ENCODE measurements at places on chromosomes 1 and 21.

GRCh38 chr1:151980287-151981177, 13.1 kb downstream of the S100A10 start:
- DNase-seq, result no peak

- no peak for DNase-seq
Measured at GRCh38 chr1:58264462-58264861, 282.1 kb downstream of the OMA1 start.

DNA sequence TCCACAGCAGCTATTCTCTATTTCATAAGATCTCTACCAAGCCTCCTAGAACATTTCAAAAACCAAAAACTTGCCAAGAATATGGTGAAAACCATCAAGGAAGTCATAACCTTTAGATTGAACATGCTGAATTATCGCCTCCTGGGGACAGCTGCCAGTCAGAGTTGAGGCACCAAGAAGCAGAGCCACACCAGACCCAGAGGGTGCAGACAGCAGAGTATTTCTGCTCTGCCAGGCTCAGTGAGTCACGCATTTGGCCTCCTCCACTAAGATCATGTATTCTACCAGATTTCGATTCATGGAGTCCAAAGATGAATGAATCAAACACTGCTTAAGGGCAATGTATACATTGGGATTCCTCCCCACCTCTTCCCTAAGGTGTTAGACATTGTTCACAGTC, 2.1 kb downstream of the F3 start:
- no peak for DNase-seq

- no peak for DNase-seq
Measured at GRCh38 chr1:9746651-9747050, 77.1 kb downstream of the CLSTN1 start.

GRCh38 chr1:201226178-201226514, 35.5 kb downstream of the IGFN1 start:
- no peak for DNase-seq

- no peak for DNase-seq
Measured at GRCh38 chr1:1344655-1345361, 4.4 kb downstream of the DVL1 start.

- DNase-seq, result no peak
Measured at GRCh38 chr1:7616953-7617352, 154.1 kb upstream of the VAMP3 start.

DNA sequence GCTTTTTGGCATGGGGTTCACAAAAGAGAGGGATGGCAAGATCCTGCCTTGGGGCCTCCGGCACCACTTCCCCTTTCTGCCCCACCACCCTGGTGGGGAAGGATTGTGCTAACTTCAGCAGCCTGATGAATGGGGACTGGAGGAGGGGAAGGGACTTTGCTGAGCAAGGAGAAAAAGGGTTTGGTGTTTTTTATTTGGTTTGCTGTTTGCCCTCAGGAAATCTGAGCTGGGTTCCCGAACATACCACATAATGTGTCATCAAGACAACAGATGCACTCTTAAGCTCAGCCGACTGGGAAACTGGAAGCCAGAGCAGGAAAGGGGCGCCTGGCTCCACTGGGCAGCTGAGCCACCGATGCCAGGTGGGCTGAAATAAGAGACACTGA, 19.8 kb downstream of the OLFML2B start:
- no peak for DNase-seq

DNA sequence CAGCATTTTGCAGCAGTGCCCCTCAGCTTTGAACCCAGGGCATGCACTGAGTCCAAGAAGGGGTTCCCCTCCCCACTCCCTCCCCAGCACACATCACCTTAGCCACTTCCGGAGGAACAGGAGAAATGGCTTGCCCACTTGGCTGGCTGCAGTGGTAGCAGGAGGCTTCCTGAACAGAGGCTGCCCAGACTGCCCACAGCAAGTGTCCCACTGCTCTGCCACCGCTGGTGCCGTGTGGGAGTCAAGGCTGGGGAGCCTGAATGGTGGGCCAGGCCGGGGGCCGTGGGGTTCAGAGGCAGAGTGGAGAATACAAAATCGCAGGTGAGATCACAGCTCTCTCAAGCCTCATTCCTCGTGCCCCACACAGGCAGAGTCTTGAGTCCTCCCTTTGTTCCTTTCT, 34.5 kb downstream of the CD247 start:
- DNase-seq, result no peak

- DNase-seq, result no peak
Measured at GRCh38 chr1:160410406-160411005, 10.1 kb downstream of the VANGL2 start.

DNA sequence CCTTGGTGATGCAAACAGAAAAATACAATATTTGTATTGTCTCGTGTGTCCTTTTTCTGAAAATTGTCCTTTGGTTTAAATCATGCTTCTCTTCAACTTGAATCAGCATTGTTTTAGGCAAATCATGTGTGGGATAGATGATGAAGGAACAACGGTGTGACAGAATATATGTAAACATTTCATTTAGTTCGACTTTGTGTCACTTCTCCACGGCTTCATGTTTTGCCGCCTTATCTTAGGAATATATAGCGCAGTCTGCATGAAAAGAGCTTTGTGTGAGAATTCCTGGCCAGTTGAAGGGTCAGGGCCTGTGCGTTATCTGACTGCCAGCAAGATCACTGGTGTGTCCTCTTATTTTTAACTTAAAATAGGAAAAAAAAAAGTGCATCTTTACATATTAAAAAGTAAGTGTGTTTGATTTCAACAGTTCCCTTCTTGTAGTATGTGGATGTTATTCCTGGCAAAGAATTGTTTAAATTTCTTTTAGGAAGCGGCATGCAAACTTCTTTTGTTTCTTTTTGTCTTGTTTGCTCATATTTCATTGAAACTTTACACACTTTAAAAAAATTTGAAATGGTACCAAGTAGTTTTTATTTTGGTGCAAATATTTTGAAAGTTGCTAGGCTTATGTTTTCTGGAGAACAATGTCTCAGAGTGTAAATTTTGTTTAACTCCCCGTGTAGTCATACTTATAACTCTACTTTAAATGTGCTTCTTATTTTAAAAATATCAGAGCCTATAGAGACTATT, 465.2 kb downstream of the USP25 start:
- DNase-seq, result no peak

- no peak for DNase-seq
Measured at GRCh38 chr1:97071173-97071572, 349.6 kb downstream of the PTBP2 start.

DNA sequence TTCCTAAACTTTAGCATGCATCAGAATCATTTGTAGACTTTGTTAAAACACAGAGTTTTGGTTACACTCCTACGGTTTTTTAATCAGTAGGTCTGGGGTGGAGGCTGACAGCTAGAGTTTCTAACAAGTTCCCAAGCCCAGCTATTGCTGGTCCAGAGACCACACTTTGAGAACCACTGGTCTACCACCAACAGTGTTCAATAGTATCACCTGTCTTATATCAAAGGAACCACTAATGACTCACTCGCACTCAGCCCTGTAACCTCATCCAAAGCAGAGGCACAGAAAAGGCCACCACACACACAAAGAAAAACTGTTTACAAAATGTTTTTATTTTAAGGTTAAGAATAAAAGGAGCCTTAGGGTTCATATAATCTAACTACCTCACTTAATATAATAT, 68.7 kb downstream of the HIVEP3 start:
- no peak for DNase-seq

DNA sequence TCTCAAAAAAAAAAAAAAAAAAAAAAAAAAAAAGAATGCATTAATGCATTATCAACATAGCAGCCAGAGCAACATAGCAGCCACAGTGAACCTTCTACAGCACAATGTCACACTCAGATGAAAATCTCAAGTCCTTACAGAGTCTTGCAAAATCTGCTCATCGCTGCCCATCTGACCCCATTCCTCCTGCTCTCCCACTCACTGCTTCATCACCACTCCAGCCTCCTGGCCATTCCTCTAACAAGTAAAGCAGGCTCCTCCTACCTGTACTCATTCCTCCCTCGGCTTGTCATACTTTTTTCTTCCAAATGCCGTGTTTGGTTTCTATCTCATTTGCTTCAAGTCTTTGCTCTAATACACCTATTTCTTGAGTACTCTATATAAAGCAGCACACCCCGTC, 29.5 kb downstream of the BRINP2 start:
- DNase-seq, result no peak

DNA sequence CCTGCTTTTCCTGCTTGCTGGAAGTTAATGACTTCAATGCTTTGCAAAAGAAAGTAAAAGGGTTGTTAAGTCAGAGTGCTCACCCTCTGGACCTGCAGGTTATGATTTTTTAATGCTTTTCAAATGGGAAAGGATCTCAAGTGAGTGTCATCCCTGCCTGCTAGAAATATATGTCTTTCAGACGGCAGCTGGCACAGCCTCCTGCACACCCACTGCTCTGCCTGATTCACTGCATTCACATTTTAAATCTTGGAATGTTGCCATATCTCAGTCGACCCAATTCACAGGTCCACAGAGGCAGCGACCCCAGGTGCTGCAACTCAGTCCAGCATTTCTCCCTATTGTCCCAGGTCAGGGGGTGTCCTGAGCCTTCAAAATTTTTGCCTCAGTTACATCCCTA, 10.7 kb downstream of the DUSP23 start:
- no peak for DNase-seq

GRCh38 chr1:118039170-118039569, 109.6 kb downstream of the WDR3 start:
- no peak for DNase-seq

- no peak for DNase-seq
Measured at GRCh38 chr1:46193984-46194570, 4.2 kb downstream of the POMGNT1 start.

- DNase-seq, result no peak
Measured at GRCh38 chr1:95561346-95561745, 327.3 kb downstream of the RWDD3 start.

DNA sequence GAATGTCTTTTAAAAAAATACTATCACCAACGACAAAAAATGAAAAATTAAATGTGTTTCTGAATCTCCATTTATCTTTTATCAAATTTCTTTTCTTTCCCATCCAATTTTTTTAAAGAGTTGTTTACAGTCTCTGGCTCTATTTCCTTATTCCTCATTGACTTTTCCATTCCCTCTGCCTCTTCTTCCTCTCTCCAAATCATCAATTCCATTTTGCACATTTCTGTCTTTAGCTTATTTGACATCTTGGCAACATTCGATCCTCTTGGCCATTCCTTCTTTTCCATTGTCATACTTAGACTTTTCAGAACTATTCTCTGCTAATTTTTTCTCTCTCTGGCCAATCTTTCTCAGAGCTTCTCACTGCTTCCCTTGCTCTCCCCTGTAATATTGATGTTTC, 497.6 kb downstream of the PLPP3 start:
- DNase-seq, result no peak

GRCh38 chr1:188372821-188373220, 1544.1 kb downstream of the PLA2G4A start:
- no peak for DNase-seq

DNA sequence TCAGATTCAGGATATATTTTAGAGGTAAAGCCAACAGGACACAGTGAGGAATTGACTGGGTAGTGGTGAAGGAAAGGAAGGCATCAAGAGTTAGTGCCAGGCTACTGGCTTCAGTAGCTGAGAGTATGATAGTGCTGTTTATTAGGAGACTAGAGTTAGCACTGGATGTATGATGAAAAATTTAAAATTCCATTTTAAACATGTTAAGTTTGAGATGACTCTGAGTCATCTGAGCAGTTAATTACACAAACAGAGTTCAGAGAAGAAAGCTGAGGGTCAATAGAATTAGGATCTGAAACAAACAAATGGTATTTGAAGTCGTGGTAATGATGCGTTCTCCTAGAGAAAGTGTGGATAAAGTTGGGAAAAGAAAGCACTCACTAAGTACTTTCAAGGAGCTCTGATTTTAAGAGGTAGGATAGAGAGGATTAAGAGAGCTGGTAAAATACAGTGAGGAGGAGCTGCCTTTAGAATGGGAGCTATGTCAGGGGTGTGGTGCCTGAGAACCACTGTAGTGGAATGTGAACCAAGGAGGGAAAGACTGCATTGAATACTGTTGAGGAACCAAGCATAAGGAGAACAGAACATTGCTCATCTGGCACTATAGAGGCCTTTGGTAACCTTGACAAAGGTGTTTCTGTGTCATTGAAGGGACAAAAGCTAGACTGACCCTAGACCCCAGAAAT, 21.7 kb upstream of the SHCBP1L start:
- no peak for DNase-seq

- no peak for DNase-seq
Measured at GRCh38 chr1:98210064-98210463, 289.2 kb upstream of the DPYD start.

- no peak for DNase-seq
Measured at GRCh38 chr1:232274236-232274855, 355.6 kb downstream of the SIPA1L2 start.

- DNase-seq, result peak; percentile 46
Measured at GRCh38 chr1:27521336-27521831, 31.4 kb upstream of the WASF2 start.

- DNase-seq, result no peak
Measured at GRCh38 chr1:244356376-244356775, 95.3 kb downstream of the ADSS2 start.

DNA sequence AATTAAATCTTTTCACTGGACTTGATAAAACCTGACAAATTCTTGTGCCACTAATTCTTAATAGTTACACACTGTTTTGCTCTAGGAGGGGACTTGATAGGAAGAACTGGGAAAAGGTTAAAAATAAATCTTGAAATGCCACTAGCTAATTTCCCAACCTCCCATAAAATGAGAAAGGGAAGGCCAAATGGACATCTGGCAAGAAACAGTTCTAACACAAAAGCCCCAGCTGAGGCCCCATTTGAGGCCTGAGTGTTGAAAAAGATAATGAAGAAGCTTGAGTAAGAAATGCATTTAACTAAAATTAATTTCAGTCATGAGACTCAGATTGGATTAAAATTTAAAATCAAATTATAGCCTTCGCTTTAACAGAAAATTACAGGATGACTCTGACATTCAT, 11.2 kb upstream of the RAP1GAP start:
- DNase-seq, result no peak

- DNase-seq, result no peak
Measured at GRCh38 chr1:201060586-201060985, 37.1 kb upstream of the KIF21B start.

GRCh38 chr1:221487781-221488524, 253.9 kb downstream of the DUSP10 start:
- no peak for DNase-seq

GRCh38 chr1:204275695-204276370, 62.0 kb upstream of the GOLT1A start:
- no peak for DNase-seq

GRCh38 chr1:12296623-12297022, 66.8 kb downstream of the VPS13D start:
- no peak for DNase-seq
